ENCODE measurements at places on chromosomes 6 and 20. TPM values are rescaled to one million over a fixed set of nuclear protein-coding genes. Genes with fewer than 3 reads are reported as not detected.

- no peak for DNase-seq
- no peak overlapping the region for H3K4me3 ChIP-seq
- H3K27ac ChIP-seq = no peak overlapping the region
- no peaks in the 10 kb centered on the region for H3K36me3 ChIP-seq
- H3K4me1 ChIP-seq = peaks cover 5% of the 10 kb centered on the region
These were observed 26.6 kb upstream of the ILRUN start for GRCh38 chr6:34723203-34723602.

GRCh38 chr6:2432292-2432691, 186.9 kb upstream of the GMDS start:
- no peaks in the 10 kb centered on the region for H3K36me3 ChIP-seq
- DNase-seq = no peak

TSPO2 gene
- not detected for total RNA-seq

GRCh38 chr6:2744778-2745177, 5.9 kb downstream of the MYLK4 start:
- H3K36me3 ChIP-seq = no peaks in the 10 kb centered on the region
- DNase-seq = no peak
- no peak overlapping the region for H3K27ac ChIP-seq
- peaks cover 28% of the 10 kb centered on the region for H3K27me3 ChIP-seq
- H3K4me3 ChIP-seq = no peak overlapping the region
- peaks cover 1% of the 10 kb centered on the region for H3K4me1 ChIP-seq

LAMA2 gene
- total RNA-seq = 0.05 TPM

VGLL2 gene
- not detected for total RNA-seq

GRCh38 chr6:37630281-37630799, 67.3 kb downstream of the MDGA1 start:
- H3K4me1 ChIP-seq = peaks cover 2% of the 10 kb centered on the region
- H3K4me3 ChIP-seq = no peak overlapping the region
- DNase-seq = no peak
- H3K36me3 ChIP-seq = no peaks in the 10 kb centered on the region
- H3K27me3 ChIP-seq = peaks cover 11% of the 10 kb centered on the region

Data from activated T-helper 2 cell treated with anti-CD3 and anti-CD28 coated beads, Interferon-gamma antibody, Interleukin-2, Interleukin-4, amounts not matched to agents 10 μg/mL and 5 μg/mL and 100 μg/mL, durations not matched to agents 14 hours and 24 hours and 36 hours (primary cell).